Activated CD4-positive, alpha-beta T cell treated with anti-CD3 and anti-CD28 coated beads, Interleukin-2, amount 50 U/mL, for 16 hours (primary cell): ENCODE measurements at places on chromosomes 2 and 18.

DNA sequence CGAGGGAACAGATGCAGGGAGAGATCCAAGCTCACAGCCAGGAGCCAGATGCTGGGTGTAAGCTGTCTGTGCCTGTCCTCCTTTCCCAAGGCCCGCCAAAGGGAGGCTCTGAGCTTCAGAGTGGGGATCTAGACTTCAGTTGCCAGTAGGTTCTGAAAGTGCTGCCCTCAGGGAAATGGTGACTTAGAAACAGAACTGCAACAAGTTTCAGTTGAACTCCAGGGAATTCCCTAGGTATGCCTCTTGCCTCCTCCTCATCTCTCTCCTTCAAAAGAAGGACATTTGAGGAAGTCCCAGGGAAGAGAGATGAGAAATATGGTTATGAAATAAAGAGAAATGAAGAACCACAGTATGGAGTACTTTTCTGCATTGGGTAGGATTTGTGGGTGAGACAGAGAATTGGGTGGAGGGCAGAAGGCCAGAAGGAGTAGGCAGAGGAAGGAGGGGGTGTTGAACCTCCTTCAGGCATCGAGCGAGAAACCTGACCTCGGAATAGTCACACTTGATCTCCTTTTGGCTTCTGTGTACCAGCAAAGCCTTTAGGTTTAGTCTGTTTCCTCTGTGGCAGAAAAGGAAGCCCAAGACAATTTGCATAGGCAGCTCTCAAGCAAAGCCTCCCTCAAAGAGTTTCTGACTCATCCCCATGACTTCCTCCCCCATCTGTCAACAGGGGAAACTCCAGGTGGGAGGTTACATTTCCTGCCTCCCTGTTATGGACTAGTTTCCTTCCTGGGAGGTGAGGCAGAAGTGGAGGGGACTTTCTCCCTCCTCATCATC is 45.7 kb downstream of the QPCT start:
- peak; percentile 90 for DNase-seq

DNA sequence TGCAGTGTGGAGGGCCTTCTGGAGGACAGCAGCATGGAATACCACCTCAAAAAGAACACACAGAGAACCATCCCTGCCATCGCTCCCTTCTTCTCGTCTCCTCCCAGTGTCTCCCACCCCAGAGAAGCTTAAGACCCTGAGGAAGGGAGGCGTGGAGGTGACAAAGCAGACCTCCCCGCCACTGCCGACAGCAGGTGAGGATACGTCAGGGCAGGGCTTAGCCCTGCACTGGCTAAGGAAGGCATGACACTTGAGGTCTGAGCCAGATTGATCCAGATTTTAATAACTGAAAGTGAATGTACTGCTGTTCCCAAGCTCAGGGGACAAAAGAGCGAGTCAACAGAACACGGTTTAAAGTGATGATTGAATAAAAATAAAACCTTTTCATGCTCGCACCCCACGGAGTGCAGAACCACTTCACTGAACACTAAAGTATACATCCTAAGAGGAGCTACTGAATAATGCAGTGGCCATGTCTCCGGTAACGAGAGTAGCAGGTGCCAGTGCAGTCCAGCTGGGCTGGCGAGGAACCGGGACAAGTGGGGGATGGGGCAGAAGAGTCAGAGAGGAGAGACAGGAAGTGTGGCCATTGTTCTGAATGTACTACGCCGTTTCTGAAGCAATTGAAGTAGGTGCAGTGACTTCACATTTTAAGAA is 391.0 kb downstream of the CDH2 start:
- DNase-seq = no peak

- peak; percentile 97 for DNase-seq
Observed at GRCh38 chr2:32627814-32628579, at the start of gene TTC27. TTC27 (plus strand) TSS chr2:32628050; CDS start chr2:32628293, 243 bp downstream.

DNA sequence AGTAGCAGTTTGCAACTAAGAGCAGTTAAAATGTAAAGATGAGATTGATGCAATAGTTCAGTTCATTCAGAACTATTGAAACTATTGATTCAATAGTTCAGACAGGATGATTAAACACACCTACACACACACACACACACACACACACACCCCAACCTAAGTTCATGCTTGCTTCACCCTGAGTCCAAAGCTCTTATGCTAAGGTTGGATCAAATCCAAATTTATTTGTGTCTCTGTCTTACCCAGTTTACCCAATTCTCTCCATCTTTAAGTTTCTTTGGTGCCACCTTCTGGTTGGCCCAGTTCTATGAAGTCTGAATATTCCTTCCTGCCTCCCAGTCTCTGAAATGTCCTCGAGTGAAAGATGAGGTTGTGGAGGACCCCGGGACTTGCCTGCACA is 5.1 kb downstream of the SERPINB8 start:
- DNase-seq = peak; percentile 21

GRCh38 chr2:166984188-166984587 is 95.9 kb downstream of the XIRP2 start:
- DNase-seq = no peak

- no peak for DNase-seq
Observed at GRCh38 chr2:23530909-23531276, 145.9 kb downstream of the KLHL29 start.

GRCh38 chr2:76711490-76711889 is 810.7 kb downstream of the LRRTM4 start:
- no peak for DNase-seq

GRCh38 chr2:217316743-217317142 is 456.9 kb upstream of the TNP1 start:
- no peak for DNase-seq

DNA sequence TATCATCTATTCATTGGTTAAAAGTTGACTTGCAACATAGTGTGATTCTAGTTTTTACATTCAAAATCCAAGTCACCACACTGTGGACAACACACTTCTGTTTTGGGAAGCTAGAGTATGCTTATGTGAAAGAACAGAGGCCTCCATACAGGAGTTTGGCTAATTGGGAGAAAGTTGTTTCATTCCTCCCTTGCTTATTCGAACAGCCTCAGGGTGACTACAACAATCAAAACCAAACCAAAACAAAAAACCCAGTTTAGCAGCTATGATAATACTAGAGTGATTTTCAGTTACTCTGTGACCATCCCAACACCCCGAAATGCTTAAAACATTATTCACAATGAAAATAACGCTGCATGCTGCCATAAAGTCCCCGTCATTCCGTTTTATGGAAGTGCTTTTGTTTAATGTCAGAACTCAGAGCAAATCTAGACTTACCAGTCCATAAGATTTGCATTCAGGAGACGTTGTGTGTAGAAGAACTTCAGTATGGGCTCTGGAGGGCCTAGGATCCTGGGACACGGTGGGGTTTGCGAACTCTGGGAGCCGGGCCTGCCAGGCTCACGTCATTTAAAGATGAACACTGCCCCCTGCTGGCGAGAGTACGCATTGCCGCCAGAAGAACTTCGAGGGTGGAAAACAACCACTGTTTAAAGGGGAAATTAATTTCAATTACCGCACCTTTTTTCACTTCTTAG is 111.4 kb downstream of the FTCDNL1 start:
- peak; percentile 54 for DNase-seq

DNA sequence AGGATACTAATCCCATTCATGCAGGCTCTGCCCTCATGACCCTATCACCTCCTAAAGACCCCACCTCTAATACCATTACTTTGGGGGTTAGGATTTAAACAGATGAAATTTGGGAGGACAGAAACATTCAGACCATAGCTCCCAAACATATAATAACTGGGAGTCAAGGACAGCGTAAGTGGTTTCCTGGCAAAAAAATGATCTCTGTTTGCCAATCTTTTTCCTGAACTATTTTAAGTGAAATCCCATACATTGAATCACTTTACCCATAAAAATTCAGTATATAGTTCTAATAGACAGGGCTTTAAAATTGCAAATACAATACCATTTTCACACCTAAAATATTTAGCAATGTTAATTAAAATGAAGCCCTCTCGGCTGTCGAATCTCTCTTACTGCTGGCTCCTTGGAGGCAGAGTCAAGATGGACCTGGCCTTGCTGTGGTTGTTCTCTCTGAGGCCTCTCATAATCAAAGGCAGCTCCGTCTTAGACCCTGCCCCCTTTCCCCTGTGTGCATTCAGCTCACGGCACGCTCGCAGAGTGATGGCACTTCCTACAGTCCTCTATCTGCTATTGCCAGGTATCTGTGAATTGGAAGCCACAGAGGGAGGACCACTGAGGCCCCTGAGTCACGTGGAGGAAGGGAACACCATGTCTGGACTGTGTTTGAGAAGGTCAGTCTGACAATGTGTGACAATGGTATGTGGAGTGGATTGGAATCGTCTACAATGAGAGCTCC is 132.3 kb downstream of the UXS1 start:
- DNase-seq = no peak

DNA sequence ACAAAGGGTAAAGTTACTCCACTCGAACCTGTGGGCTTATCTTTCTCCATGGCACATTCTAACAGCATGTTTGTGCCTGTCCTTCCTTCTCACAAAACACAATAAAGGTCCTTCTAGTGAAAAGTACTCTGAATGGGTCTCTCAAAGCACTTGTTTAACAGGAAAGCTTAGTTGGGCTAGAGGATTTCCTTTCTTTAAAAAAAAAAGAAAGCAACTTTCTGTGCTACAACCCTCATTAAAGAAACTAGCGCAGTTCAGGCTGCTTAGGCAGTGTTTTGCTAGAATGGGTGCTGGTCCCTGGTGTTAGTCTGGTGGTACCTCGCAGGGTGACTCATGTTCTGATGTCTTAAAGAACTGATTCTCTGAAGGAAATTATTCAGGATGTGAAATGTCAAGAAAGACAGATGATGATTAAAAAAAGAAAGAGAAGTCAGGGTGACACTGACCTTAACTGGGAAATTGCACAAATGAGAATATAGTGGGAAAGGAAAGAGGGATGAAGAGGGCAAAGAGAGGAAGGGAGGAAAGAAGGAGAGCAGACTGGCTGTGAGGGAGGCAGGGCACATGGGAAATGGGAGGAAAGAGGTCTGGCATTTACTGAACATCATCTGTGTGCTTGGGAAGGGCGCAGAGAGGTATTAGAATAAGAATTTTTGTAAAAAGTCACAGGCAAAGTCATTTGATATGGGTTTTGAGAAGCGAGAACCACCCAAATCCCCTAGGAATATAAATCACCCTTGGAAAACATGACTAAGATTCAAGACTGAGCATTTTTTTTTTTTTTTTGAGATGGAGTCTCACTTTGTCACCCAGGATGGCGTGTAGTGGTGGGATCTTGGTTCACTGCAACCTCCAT is 74.9 kb downstream of the ATP8B1 start:
- DNase-seq = no peak

GRCh38 chr18:79801641-79802040 is 3.9 kb downstream of the KCNG2 start:
- no peak for DNase-seq

DNA sequence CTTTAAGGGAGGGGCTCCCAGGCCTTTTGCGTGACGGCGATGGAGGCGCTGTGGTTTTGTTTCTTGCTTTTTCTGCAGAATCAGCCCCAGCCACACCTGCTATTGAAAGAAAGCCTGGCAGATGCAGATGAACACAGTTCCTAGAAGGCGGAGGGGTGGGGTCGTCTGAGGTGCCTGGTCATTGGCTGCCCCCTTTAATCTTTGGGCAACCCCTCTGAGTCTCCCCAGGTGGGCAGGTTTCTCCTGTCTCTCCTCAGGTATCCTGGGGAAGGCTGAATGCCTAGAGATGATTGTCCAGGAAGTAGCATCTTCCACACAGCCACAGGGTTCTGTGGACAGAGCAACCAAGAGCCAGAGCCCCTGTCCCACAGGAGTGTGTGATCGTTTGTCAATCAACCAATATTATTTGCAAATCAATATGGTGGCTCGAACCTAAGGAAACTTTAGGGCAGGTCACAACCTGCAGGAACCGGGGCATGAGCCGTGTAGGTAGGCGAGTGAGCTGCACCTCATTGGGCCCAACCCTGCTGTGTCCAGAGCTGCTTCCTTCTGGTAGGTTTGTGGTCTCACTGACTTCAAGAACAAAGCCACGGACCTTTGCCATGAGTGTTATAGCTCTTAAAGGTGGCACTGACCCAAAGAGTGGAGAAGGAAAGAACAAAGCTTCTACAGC is 104.3 kb downstream of the NDUFA10 start:
- DNase-seq = no peak

DNA sequence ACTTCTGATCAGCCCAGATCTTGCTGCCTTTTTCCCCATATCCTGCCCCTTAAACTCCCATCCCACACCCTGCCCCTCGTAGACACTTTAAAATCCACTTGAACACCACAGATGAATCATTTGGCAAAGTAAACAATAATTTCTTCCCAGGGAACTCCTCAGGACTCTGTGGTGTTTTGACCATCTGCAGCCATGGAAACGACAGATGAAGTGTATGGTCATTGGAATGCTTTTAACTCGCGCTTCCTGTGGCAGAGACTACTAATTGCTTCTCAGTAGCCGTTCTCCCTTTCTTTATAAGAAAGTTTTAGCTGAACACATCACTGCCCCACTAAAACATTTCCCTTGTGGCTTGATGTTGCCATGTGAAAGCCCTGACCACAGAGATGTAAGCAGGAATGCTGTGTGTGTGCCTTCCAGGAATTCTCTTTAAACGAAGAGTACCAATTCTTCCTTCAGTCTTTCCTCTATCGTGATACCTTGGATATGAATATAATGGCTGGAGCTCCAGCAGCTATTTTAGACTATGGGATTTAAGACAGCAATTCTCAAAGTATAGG is 92.7 kb upstream of the PARD3B start:
- DNase-seq = no peak

- DNase-seq = no peak
Observed at GRCh38 chr2:173929441-173929840, 35.7 kb downstream of the SP3 start.

DNA sequence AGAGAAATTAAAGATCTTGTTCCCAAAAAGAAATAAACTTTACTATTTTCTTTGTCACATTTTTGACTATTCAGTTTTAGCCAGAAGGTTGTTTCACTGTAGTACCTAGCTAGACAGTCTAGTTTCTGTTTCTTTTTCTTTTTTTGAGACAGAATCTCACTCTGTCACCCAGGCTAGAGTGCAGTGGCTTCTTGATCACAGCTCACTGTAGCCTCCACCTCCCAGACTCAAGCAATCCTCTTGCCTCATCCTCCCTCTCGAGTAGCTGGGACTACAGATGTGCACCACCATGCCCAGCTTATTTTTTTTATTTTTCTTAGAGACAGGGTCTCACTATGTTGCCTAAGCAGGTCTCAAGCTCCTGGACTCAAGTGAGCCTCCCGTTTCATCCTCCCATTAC is 2.2 kb downstream of the RBM45 start:
- DNase-seq = no peak

DNA sequence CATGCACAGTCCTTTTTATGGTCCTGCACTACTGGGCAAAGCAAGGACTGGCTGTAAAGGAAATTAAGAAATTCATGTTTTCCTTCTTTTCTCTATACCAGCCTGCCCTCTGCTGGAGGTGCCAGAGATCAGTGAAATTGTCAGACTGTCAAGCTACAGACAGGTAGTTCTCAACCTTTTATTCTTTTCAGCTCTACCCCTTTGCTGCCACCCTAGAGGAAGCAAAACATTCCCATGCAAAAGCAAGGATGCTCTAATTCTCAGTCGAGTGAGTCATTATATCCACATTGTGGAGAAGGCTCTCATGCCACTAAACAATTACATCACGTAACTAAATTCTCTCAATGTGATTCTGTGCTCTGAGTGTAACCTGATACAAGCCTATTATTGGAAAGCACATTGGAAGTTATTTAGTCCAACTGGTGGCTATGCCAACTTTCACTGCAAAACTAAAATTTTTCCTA is 25.0 kb upstream of the RAPGEF4 start:
- peak; percentile 34 for DNase-seq
